CD8-positive, alpha-beta memory T cell (primary cell): ENCODE measurements at places on chromosomes 13 and 19. TPM values are rescaled to one million over a fixed set of nuclear protein-coding genes. Genes with fewer than 3 reads are reported as not detected.
A peak's percentile ranks its signal among the peaks of the same experiment; 100 is the strongest.

The SLITRK5 gene
- not detected for total RNA-seq

GRCh38 chr19:3054972-3055740 lies 7.1 kb downstream of the TLE5 start:
- DNase-seq: no peak

The FAM124A gene
- not detected for total RNA-seq

DNA sequence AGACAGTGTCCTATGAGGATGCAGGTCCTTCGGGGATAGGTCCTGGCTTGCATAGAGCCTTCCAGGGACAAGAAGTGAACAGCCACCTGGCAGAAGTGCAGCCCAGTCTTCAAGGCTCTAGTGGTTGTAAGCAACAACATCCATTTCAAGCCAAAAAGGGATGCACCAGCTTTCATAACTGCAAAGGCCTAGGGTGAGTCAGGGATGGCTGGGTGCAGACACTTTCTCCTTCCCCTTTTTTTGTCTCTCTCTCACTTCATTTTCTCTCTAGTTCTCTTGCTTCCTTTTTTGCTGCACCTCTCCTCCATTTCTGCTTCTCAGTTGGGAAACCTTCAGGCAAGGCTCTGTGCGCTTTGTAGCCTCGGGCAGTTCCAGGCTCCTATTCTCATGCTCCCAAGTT lies 196.2 kb upstream of the ZNF536 start:
- DNase-seq: no peak

The PODNL1 gene
- total RNA-seq: 0.24 TPM

The CD209 gene
- total RNA-seq: 0.16 TPM

DNA sequence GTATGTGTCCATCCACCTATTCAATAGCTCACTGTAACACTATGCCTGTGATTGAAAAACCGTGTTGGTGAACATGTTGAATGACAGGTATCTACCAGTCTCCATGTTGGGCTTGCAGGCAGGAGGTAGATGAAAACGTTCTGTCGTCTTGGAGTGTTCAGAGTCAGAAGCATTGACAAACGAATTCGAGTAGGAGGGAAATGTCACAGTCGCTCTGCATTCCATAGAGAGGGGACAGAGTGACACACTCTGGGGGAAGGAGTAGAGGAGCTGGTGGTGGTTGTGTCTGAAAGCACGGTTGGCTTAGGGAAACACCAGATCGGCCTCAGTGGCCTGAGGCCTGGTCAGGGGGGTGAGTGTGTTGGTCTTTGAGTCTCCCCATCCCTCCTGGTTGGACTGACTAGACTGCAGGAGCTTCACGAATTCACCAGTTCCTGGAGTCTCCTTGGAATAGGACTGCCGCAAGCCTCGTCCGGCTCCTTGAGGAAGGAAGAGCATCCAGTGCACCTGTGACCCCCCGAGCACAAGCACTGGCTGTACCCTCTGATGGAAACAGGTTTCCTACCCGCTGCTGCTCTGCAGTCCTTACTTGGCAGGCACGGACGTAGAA lies 105.0 kb upstream of the C1QTNF9B start:
- DNase-seq: no peak

DNA sequence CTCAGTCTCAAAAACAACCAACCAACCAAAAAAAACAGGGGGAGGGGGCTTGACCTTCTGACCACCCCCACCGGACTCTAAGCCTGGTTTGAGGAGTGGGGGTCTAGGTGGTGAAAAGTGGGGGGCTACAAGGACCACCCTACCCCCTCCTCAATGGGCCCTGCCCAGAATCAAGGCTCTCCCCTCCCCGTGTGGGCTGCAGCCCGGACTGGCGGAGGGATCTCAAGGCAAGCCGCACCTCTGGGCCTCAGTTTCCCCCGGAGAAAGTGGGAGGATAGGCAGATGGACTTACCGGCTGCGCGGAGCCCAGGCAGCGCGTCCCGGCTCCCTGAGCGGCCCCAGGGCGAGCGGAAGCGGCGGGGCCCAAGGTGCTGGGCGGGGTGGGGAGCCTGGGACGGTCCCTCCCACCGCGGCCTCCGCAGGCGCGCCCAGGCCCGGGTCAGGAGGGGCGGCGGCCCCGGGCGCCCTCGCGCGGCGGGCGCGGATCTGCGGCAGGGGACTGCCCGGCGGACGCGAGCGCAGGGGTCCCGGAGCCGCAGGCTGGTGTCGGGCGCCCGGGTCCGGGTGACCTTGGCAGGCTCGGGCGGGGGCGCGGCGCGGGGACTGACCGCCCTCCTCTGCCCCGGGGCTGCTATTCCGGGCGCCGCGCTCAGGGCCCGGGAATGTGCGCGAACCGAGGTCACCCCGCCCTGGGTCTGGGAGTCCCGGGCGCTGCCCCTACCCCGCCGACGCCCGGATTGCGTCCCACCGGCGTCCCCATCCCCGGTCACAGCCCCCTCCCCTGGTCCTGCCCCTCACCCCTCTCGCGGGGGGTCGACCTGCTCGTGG lies at the start of gene ADAMTSL5:
Gene ADAMTSL5 (minus strand): TSS at position 349 of the 828 bp plus-strand sequence. CDS start 2,076 bp downstream, outside the sequence.
- DNase-seq: peak; percentile 41
